COLO829 (cell line): ENCODE measurements at places on chromosomes 1 and 21.

DNA sequence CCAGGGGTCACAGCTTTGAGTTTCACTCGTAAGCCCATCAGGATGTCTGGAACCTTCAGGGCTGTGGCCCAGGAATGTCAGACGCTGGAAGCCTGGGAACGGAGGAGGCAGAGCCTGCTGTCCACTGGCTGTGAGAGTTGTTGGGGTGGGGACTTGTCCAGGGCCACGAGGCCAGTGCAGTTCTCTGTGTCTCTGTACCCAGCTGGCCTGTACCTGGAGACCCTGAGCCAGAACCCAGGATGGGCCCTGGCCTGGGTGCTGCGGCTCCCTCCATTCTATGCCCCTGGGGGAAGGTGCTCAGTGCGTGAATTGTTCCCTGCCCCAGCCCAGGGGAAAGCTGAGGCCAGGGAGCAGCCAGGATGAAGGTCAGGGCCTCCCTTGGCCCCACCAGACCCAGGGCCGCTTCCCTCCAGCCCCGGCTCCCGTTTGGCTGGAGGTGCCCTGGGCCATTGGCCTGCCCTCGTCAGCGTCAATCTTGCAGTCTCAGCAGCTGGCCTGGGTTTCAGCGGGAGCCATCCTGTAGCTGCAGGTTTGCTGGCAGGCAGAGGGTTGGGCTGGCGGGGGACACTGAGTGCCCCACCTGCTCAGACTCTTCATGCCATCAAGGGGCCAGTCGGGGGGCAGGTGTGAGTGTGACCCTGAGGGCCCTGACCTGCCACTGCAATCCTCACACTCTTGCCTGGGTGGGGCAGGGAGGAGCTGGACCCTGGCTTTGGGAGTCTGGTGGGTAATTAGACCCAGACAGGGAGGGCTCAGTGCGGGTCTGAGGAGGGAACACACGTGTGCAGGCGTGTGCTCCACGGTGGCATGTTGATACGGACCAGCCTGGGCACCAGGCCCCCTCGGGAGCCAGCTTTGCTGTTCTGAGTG, 724 bp upstream of the CALML6 start:
- DNase-seq = no peak

GRCh38 chr1:150568594-150568966, 10.8 kb downstream of the MCL1 start:
- DNase-seq = no peak

DNA sequence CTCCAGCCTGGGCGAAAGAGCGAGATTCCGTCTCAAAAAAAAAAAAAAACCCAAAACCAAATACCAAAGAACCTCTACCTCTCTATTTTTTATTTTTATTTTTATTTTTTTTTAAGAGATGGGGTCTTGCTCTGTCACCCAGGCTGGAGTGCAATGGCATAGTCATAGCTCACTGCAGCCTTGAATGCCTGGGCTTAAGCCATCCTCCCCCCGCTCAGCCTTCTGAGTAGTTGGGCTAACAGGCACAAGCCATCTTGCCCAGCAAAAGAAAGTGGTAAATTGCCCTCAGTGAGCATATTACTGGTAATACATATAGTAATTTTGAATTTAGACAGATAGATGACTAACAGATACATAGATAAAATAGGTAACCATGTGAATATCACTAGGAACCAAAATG, 77.4 kb downstream of the ASH1L start:
- DNase-seq = no peak

- DNase-seq = no peak
Observed at GRCh38 chr1:175067362-175068106, at the start of gene TNN. Gene TNN, plus strand, starts transcription at chr1:175067833. Its CDS starts 9,586 bp downstream, at chr1:175077419.

- no peak for DNase-seq
Observed at GRCh38 chr1:163406772-163407171, 85.0 kb downstream of the NUF2 start.

GRCh38 chr1:19940486-19941205, 17.2 kb upstream of the PLA2G2E start:
- DNase-seq = no peak

GRCh38 chr1:55959136-55959548, 620.2 kb downstream of the PLPP3 start:
- DNase-seq = no peak

- no peak for DNase-seq
Observed at GRCh38 chr1:109499661-109500536, 6.0 kb downstream of the CYB561D1 start.

GRCh38 chr1:88787023-88787903, 103.2 kb downstream of the PKN2 start:
- no peak for DNase-seq

GRCh38 chr1:2801535-2802291, at the start of gene TTC34:
Gene TTC34, minus strand, starts transcription at chr1:2801693. Its CDS starts 866 bp downstream, at chr1:2800827.
- peak; percentile 50 for DNase-seq

DNA sequence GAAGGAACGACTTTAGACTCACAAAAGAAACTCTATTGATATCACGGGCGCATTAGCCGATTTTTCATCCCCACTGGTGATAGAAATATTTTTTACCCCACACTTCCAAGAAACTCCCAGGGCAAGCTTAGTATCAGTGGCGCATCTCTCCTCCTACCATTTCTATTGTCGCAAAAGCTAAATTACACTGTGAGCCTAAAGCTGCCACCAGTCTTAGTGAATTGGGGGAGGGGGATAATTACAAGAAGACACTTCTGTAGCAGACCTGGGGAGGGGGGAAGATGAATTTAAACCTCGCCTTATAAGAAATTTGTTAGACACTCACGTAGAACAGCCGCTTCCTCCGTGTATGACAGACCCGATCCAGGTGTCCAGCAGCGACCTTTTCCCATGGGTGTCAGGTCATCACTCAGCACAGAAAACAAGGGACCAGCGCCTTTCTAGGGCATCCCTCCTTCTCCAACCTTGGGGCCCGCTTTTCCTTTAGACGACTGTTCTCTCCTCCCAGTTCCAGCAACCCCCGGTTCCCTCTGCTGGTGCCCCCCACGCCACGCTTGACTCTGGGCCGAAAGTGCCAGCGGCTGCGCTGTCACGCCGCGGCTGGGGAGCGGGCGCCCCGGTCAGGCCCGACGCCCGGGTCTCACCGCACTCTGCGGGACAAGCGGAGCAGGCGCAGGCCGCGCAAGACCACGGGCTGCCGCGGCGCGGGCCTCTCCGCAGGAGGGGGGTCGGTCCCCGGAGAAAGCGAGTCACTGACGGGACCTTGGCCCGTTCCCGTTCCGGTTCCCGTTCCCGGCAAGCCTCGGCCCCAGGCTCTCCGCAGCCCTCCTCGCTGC, 821 bp downstream of the PHC2 start:
- DNase-seq = no peak

- peak; percentile 35 for DNase-seq
Observed at GRCh38 chr1:23403038-23403336, 21.6 kb downstream of the TCEA3 start.

- DNase-seq = no peak
Observed at GRCh38 chr1:41698916-41699860, 214.7 kb upstream of the EDN2 start.

- DNase-seq = no peak
Observed at GRCh38 chr1:77631751-77632150, 50.7 kb downstream of the ZZZ3 start.
